ENCODE measurements at places on chromosomes 7 and 10.

GRCh38 chr10:43396928-43397624, 11.9 kb downstream of the HNRNPF start:
- DNase-seq, result peak; percentile 78

GRCh38 chr10:47047127-47047504, 135.9 kb downstream of the PTPN20 start:
- no peak for DNase-seq

GRCh38 chr7:94655848-94656657, at the start of gene SGCE:
Gene SGCE (minus strand): TSS chr7:94656133. CDS start chr7:94656098, 35 bp downstream.
- peak; percentile 87 for DNase-seq

- DNase-seq, result no peak
Measured at GRCh38 chr7:91636129-91636724, 244.3 kb downstream of the MTERF1 start.

- no peak for DNase-seq
Measured at GRCh38 chr10:79176949-79177602, 108.3 kb downstream of the ZMIZ1 start.

GRCh38 chr10:103433858-103434257, 18.3 kb downstream of the CALHM2 start:
- DNase-seq, result no peak

DNA sequence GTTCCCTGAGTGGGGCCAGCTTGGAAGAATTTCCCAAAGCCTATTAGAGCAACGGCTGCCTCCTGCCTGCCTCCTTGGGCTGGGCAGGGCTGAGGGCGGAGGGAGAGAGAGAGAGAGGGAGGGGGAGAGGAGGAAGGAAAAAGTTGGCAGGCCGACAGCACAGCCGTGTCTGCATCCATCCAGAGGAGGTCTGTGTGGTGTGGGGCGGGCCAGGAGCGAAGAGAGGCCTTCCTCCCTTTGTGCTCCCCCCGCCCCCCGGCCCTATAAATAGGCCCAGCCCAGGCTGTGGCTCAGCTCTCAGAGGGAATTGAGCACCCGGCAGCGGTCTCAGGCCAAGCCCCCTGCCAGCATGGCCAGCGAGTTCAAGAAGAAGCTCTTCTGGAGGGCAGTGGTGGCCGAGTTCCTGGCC, at the start of gene AQP1:
AQP1 (plus strand) TSS at position 293 of the 409 bp plus-strand sequence; CDS start at position 350, 57 bp downstream.
- peak; percentile 30 for DNase-seq

GRCh38 chr10:22317076-22317370, 835 bp downstream of the COMMD3 start:
- DNase-seq, result no peak

- DNase-seq, result no peak
Measured at GRCh38 chr7:152362128-152362926, 73.5 kb downstream of the KMT2C start.

GRCh38 chr7:1978656-1979590, 253.8 kb downstream of the MAD1L1 start:
- DNase-seq, result no peak

GRCh38 chr7:19920166-19920565, 146.7 kb upstream of the TMEM196 start:
- no peak for DNase-seq

Measured in hippocampal formation (tissue), 2 donors.